Activated T-cell treated with anti-CD3 and anti-CD28 coated beads for 1 hour (primary cell): ENCODE measurements at places on chromosomes 1 and 21.

DNA sequence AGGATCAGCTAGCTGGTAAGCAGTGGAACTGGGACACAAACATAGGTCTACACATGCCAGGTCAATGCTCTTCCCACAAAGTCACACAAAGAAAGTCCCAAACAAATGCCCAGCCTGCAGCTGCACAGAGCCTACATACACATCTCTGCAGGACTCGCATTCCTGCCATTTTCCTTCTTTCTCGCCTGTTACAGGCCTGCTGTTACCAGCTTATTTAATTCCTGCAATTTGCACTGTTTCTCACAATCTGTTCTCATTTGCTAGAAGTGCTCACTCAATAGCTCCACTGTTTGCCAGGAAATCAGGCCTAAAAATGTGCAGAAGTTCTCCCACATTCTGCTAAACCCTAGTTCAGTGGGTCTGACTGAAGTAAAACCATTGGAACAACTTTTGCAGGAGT, 362.6 kb upstream of the C1orf87 start:
- no peak for DNase-seq

- no peak for DNase-seq
These were observed 99.1 kb downstream of the PPIAL4G start for GRCh38 chr1:148383966-148384365.

GRCh38 chr1:230913496-230913895, 45.2 kb upstream of the C1orf198 start:
- no peak for DNase-seq

GRCh38 chr1:9245230-9245619, 10.7 kb downstream of the H6PD start:
- DNase-seq = no peak

DNA sequence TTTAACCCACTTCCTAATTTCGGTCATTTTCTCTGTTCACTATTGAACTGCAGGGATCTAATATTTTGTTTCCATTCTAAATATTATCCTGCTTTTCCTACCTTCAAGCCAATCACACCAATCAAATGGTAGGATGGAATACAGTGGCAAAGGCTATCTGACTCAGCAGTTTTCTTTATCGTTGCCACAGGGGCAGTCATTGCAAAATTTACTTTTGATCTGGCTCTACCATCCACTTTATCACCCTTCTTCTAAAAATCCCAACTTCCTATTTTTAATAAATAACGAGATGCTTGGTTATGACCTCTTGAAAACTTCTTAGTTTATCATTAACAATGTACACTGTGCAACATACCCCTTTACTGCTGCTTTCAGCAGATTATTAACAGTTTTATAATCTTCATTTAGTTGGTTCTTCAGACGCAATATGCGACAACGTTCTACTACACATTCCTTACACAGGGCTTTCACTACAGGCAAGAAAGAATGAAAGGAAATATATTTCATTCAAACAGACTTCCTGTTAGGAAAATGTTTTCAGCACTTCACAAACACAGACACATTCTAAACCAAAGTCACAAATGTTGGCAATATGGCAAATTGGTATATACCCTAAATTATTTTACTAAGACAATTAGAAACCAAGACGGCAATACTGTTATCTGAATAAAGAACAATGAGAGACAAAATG, 52.3 kb upstream of the RAP1GAP start:
- no peak for DNase-seq

DNA sequence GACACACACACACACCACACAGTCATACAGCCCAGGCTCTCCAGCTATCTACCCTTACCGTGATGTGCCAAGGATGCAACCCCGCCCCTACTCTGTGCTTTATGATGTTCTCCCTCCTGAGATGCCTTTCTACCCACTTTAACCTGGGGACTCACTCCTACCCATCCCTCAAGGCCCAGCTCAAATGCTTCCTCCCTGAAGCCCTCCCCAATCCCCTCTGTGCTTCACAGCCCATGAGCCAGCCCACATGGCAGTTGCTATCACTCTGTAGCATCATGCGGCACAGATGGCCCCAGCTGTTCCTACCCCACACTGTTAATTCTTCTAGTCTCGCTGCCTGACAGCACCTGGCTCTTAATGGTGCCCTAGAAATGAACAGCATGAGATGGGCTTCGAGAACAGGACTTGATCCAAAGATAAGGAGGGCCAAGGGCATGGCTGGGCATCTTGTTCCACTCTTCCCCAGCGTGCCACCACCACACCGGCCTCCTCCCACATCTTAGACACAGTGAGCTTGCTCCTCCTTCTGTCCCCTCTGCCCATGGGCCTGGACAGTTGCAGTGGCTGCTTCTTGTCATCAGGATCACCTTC, 109.8 kb downstream of the GLIS1 start:
- no peak for DNase-seq

- no peak for DNase-seq
These were observed 73.3 kb downstream of the MDM4 start for GRCh38 chr1:204589409-204590038.

GRCh38 chr1:229011022-229011421, 259.9 kb upstream of the RAB4A start:
- no peak for DNase-seq

DNA sequence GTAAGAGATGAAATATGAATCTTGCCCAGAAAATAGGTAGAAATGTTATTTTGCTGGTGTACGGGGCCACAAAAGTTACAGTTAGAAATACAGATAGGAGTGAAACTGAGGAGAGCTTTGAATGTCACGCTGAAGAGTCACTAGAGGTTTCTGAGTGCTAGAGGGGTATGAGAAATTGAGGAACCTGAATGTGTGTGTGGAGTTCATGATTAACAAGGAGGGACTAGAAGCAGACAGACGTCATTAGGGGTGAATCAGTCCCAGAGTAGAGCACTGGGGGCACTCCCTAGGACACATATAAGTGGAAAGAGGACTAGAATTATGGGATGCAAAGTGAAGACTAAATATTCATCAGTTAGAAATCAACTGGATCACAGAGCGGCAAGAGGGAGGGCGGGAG, 188.9 kb upstream of the MAP1LC3C start:
- no peak for DNase-seq

GRCh38 chr1:229972600-229973296, 94.3 kb upstream of the GALNT2 start:
- no peak for DNase-seq
